ENCODE measurements at places on chromosomes 12 and 14.

- H3K36me3 ChIP-seq, result no peaks in the 10 kb centered on the region
- peaks cover 18% of the 10 kb centered on the region for H3K4me1 ChIP-seq
- no peak overlapping the region for H3K4me3 ChIP-seq
- no peak overlapping the region for H3K27ac ChIP-seq
- DNase-seq, result no peak
- no peaks in the 10 kb centered on the region for H3K27me3 ChIP-seq
These were observed 67.6 kb downstream of the PLEKHA5 start for GRCh38 chr12:19196959-19197630.

DNA sequence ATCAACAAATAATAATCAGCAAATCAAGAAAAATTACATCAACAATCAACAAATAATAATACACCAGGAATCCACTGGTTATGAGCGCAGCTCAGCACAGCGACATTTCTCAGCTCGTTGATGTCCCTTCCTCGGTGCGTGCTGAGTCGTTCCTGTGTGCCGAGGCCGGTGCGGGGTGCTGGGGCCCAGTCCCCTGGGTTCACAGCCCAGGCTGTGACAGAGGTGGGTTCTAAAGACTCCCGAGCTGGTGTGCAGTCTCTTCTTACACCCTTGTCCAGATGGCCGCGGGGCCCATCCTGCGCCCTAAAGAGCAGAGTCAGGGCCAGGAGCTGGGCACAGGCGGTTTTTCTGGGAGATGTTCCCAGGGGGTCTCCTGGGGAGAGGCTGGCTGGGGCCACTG is 26.9 kb upstream of the TRAF3 start:
- no peak overlapping the region for H3K27ac ChIP-seq
- no peaks in the 10 kb centered on the region for H3K27me3 ChIP-seq
- no peak overlapping the region for H3K4me3 ChIP-seq

GRCh38 chr12:55733021-55733555 is 4.3 kb upstream of the CD63 start:
- no peaks in the 10 kb centered on the region for H3K27me3 ChIP-seq
- DNase-seq, result no peak
- peaks cover 6% of the 10 kb centered on the region for H3K36me3 ChIP-seq
- H3K4me1 ChIP-seq, result peaks cover 29% of the 10 kb centered on the region
- H3K4me3 ChIP-seq, result no peak overlapping the region

GRCh38 chr12:124034297-124034696 is 61.3 kb downstream of the ZNF664 start:
- H3K36me3 ChIP-seq, result no peaks in the 10 kb centered on the region
- no peak overlapping the region for H3K4me3 ChIP-seq
- no peak overlapping the region for H3K27ac ChIP-seq
- DNase-seq, result no peak

GRCh38 chr12:6250343-6250742 is 50.1 kb downstream of the CD9 start:
- H3K4me1 ChIP-seq, result no peaks in the 10 kb centered on the region
- H3K4me3 ChIP-seq, result no peak overlapping the region
- H3K27me3 ChIP-seq, result peaks cover 11% of the 10 kb centered on the region

DNA sequence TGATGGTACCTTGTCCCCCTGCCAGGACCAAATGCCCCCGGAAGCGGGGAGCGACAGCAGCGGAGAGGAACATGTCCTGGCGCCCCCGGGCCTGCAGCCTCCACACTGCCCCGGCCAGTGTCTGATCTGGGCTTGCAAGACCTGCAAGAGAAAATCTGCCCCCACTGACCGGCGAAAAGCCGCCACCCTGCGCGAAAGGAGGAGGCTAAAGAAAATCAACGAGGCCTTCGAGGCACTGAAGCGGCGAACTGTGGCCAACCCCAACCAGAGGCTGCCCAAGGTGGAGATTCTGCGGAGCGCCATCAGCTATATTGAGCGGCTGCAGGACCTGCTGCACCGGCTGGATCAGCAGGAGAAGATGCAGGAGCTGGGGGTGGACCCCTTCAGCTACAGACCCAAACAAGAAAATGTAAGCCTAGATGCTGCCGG is 410 bp downstream of the MYF6 start:
- peaks cover 6% of the 10 kb centered on the region for H3K4me1 ChIP-seq
- H3K36me3 ChIP-seq, result no peaks in the 10 kb centered on the region
- DNase-seq, result no peak
- H3K27ac ChIP-seq, result no peak overlapping the region
- no peaks in the 10 kb centered on the region for H3K27me3 ChIP-seq

DNA sequence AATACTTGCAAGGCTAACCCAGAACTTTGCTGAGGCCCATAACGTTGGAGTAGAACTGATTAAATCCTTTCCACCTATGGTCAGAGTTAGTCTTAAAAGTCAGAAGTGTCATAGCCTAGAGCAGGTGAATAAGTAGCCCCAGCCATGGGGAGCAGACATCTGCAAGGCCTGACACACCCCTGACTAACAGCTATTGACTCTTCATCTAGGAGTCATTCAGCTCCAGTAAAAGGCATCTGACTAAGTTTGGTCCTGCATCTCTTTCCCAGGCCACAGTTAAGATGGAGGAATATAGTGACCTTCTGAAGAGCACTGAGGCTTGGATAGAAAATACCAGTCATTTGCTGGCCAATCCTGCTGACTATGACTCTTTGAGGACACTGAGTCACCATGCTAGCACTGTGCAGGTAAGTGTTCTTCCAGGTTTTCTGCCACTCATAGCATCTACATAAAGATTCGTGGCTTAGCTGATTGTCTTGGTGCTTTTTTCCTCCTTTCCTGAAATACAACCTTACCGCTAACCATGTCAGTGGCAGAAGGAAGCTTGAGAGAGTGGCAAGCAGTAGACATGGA is 212.9 kb downstream of the ESR2 start:
- peak overlapping the region; percentile 96 for H3K27ac ChIP-seq
- no peaks in the 10 kb centered on the region for H3K27me3 ChIP-seq
- H3K36me3 ChIP-seq, result peaks cover 7% of the 10 kb centered on the region
- no peak overlapping the region for H3K4me3 ChIP-seq
- peaks cover 33% of the 10 kb centered on the region for H3K4me1 ChIP-seq

GRCh38 chr12:47730341-47730744 is 5.1 kb upstream of the ENDOU start:
- H3K4me3 ChIP-seq, result no peak overlapping the region
- H3K27me3 ChIP-seq, result no peaks in the 10 kb centered on the region
- H3K36me3 ChIP-seq, result no peaks in the 10 kb centered on the region

DNA sequence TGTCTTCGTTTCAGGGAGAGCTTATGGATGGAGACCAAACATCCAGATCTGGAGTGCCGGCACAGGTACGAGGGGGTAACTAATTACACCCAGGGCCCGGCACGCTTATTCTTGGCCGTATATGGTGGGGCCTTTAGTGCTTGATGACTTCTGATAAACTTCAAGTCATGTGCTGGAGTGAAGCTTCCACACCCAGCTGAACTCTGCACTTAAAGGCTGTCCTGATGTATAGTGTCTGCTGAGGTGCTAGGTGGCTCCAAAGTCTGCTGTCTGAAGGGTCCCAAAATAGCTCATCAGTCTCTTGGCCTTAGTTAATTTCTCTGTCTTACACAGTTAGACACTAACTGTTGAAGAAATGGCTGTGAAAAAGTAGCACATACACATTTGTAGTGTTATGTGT is 17.9 kb downstream of the RNF34 start:
- no peaks in the 10 kb centered on the region for H3K4me1 ChIP-seq
- no peak overlapping the region for H3K4me3 ChIP-seq
- no peaks in the 10 kb centered on the region for H3K27me3 ChIP-seq
- H3K36me3 ChIP-seq, result peaks cover 78% of the 10 kb centered on the region

DNA sequence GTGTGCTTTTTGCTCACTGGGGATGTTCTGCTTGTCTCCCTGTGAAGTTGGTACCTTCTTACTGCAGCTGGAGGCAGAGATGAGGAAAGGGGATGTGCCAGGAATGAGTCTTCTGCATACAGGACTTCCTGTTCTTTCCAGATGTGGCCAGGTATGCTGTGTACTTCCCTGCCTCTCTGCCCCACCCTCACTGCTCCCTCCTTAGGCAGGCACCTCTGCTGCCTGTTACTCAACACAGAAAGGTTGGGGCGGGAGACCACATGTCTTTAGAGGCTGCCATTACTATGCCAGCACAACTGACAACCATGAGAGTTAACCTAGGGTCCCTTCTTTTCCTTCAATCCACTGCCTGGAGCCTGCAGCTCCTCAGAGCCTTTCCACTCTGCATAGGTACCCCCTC is 2.0 kb upstream of the OAS3 start:
- H3K36me3 ChIP-seq, result peaks cover 6% of the 10 kb centered on the region
- peak; percentile 58 for DNase-seq
- H3K4me1 ChIP-seq, result peaks cover 33% of the 10 kb centered on the region
- peak overlapping the region; percentile 62 for H3K27ac ChIP-seq

- peaks cover 19% of the 10 kb centered on the region for H3K4me1 ChIP-seq
- peak overlapping the region; percentile 97 for H3K4me3 ChIP-seq
- peaks cover 17% of the 10 kb centered on the region for H3K36me3 ChIP-seq
- DNase-seq, result no peak
These were observed 745 bp downstream of the PCK2 start for GRCh38 chr14:24094841-24095270.

All from MCF 10A (cell line).